ENCODE measurements at places on chromosomes 4 and X. TPM values are rescaled to one million over a fixed set of nuclear protein-coding genes. Genes with fewer than 3 reads are reported as not detected.

FAM156B gene
- 15.6 TPM for polyA plus RNA-seq

PNMA6A gene
- polyA plus RNA-seq = 0.15 TPM

BMPR1B gene
- 0.60 TPM for polyA plus RNA-seq

ARR3 gene
- polyA plus RNA-seq = not detected

PRAF2 gene
- polyA plus RNA-seq = 41.2 TPM

COL4A6 gene
- 19.9 TPM for polyA plus RNA-seq

PDLIM3 gene
- 15.4 TPM for polyA plus RNA-seq

PCDH7 gene
- 20.0 TPM for polyA plus RNA-seq

MAPK10 gene
- 16.3 TPM for polyA plus RNA-seq

PSAPL1 gene
- polyA plus RNA-seq = not detected

- no peak for DNase-seq
These were observed 103.1 kb upstream of the TEX13D start for GRCh38 chrX:124229374-124229773.

GRCh38 chr4:40916880-40917279 is 167.1 kb downstream of the NSUN7 start:
- no peak for DNase-seq

GRCh38 chrX:28329156-28329555 is 258.1 kb upstream of the IL1RAPL1 start:
- peak; percentile 1 for DNase-seq

GRCh38 chr4:165096776-165097175 is 15.9 kb downstream of the TMEM192 start:
- no peak for DNase-seq

GRCh38 chr4:149896432-149896831 is 80.8 kb upstream of the IQCM start:
- DNase-seq = no peak

DNA sequence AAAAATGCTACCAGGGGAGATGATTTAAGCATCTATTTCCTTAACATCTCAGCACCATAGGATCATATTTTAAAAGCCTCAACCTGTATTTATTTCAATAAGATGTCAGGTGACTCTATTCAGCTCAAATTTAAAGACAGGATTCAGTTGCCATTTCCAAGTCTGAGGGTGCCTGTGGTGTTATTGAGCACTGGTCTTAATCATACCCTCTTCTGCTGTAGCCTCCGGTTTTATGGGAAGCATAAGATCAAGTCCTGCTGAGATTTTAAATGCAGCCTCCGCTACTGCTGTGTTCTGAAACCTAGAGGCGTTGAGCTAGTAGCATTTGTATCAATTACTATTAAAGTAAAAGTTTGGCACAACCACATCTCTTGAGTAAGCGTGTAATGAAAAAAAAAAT is 185.7 kb upstream of the NWD2 start:
- DNase-seq = no peak

DNA sequence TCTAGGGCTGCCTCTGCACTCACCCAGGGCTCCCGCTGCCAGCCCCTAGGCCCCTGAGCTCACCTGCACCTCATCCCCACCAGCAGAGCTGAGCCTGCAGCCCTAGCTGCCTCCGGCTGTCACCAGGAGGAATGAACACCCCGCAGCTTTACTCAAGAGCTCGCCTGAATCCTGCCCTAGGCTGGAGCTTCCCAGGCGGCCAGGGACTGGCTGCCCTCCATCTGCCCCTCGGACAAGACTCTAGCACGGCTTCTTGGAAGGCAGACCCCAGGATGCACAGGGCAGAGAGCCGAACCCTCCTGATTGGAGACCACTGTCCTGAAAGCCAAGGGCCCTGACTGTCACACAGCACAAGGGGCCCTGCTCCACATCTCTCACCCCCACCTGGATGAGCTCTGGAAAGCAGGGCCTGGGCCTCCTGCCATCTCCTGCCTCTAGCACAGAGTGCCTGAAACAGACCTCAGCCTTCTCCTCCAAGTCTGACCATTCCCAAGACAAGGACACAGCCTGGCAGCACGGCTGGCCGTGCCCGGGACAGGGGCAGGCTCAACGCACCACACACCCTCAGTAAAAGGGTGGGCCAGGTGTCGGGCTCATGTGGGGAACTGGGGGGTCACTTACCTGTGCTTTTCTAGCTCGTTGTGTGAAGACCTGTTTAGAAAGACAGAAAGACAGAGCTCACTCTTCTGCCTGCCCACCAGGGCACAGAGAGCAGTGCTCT is 4.4 kb downstream of the MXD4 start:
- DNase-seq = no peak

- no peak for DNase-seq
These were observed 51.7 kb downstream of the PPARGC1A start for GRCh38 chr4:23838131-23838530.

DNA sequence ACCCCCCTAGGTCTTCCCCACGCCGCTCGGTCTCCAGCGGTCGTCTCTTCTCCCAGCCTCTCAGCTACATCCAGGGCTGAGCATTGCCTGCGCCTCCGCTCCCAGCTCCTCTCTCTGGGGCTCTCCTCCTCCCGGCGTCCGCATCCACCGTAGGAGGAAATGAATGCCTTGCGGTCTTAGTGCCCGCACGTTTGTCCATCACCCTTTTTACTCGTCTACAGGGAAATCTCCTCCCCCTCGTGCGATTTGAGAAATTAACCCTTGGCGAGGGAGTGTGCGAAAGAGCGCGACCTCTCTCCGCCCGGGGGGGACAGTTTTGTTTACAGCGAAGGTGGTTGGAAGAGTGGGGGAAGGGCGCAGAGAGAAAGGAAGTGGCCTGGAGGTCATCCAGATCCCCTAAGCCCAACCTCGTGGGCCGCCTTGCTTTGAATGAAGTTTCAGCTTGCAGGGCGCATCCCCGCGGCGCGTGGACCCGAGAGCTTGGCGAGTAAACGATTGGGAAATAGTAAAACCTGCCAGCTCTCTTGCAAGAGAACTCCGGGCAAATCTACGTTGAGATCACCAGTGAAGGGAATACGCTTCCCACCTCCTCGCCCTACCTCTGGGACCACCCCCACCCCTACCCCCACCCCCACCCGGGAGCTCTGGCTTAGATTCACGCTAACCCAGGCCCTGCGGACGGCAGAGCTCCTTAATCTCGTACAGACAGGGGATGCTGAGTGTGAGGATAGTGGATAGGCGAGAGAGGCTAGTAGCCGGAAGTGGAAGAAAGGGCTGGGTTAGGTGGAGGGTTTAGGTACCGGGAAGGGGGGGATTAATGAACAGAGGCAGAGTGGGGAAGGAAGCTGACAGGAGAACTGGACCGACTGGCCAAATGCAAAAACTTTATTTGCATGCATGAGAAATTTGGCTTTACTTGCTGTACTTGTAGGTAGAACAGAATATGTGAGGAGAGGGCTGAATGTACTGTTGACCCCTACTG is at the start of gene ELOVL6:
ELOVL6 (minus strand) TSS at position 181 of the 982 bp plus-strand sequence. CDS start 280 bp downstream, outside the sequence.
- peak; percentile 18 for DNase-seq

All from AG04450 (cell line).